NCI-H1417 (cell line): ENCODE measurements at places on chromosomes 11 and 22.

GRCh38 chr11:129803533-129803932 is 12.1 kb upstream of the TMEM45B start:
- DNase-seq = no peak

GRCh38 chr11:20111871-20112270 is 48.4 kb downstream of the DBX1 start:
- no peak for DNase-seq

DNA sequence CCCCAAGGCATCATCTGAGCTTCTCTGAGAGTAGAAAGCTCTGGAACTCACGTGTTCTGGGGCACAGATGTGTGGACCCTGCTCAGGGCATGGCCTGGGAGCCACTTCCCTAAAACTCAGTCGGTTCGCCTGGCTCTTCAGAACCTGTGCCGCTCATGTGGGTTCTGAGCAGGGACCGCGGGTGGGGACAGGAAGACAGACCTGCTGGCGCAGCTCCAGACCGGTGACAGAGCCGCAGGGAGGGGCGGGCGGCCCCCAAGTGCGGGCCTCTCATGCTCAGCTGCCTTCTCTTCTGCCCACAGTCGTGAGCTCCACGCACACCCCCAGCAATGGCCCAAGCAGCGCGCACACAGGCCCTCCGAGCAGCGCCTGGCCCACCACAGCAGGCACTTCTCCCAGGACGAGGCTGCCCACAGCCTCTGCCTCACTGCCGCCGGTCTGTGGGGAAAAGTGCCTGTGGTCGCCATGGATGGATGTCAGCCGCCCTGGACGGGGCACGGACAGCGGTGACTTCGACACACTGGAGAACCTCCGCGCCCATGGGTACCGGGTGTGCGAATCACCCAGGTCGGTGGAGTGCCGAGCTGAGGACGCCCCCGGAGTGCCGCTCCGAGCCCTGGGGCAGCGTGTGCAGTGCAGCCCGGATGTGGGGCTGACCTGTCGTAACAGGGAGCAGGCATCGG is 24.2 kb downstream of the MUC5AC start:
- peak; percentile 12 for DNase-seq

DNA sequence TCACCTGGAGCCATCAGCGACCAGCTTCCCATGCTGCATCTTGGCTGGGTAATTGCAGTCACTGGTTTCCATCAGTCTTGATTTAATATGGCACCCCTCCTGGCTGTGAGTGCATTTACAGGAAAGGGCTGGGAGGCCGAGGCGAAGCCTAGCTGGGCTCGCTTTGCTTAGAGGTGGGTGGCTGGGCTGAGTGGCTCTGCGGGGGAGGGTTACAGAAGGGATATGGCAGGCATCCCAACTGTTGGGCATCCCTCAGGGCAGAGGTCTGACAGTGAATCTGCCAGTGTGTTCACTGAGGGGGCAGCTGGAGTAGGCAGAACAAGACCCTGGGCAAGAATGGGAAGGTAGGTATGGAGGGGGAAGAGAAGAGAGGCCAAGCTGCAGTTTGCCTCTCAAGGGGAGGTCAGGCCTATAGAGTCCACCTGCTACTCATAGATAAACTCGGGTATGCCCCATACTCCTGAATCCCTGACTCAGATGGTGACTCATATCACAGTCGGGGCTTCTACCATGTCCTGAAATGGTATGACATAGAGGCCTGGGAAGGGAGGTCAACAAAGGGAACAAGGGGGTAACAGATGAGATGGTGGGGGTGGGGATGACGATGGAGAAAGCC is 77.5 kb upstream of the PHOX2A start:
- no peak for DNase-seq

DNA sequence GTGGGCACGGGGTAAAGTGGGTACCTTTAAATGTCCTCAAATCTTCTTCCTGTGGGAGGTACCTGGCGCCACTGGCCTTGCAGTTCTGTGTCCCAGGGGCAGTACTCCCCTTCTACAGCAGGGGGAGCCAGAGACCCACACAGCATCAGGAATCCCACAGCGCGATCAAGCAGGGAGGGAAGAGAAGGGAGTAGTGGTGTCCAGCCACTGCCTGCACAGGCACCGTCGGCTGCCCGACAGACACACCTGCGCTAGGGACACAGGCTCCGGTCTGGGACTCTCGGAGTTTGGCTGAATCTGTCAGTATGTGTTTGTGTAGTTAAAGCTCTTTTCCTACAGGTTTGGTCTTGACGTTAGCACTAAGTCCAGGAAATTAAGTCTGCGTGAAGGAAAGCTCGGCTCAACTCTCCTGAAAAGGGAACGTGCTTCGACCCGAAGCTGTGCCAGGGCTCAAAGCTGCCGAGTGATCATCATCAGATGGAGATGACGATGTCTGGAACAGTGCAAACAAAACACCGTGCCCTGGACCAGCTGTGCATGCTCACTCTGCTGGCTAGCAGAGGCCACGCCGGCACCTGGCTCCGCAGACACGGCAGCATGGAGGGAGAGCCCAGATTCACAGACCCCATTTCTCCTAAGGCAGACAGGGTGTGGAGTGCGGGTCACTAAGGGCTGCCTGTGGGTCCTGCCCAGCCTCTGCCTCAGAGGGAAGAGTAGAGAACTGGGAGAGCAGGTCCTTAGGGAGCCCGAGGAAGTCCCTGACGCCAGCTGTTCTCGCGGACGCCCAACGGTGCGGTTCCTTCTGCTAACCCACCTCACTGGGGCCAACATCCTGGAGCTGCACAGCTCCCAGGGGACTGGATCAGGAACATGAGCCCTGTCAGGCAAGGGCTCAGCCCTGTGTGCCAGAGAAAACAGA is 56.0 kb upstream of the BID start:
- DNase-seq = peak; percentile 64

- no peak for DNase-seq
Observed at GRCh38 chr11:69393178-69393832, 88.2 kb upstream of the LINC01488 start.

DNA sequence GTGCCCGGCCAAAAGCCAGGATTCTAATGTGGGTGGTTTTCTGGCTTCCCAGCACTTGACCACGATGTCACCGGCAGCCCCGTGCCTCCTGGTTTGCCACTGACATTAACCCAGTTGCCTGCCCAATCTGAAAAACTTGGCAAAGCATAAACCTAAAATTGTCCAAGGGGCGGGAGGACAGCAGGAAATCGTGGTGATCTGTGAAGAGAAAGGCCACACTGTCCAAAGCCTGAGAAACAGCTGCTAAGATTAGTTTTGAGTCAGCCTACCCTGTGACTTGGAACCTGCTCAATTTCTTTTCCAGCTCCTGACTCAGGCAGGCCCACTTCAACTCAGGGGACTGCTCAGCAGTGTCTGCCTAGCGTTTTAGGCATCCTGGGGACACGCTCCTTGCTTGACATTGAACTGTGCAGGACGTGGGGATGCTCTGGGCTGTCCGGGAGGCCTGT is 8.2 kb upstream of the F2 start:
- no peak for DNase-seq

- DNase-seq = peak; percentile 66
Observed at GRCh38 chr11:134045799-134046635, 22.9 kb upstream of the JAM3 start.

DNA sequence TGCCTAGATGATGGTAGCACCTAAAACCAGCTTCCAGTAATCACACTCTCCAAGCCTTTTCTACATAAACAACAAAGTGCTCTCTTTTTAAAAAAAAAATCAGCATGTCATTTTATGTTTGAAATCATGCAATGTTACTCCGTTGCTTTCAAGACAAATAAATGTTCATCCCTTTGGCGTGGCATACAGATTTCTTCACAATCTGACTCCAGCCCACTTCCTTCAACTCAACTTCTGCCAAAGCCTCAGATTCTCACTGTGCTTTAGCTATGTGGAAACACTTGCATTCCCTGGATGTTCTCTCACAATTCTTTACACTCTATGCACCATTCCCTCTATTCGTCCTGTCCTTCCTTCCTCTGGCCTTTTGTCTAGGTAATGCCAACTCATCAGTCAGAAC is 206.3 kb upstream of the BLID start:
- no peak for DNase-seq

GRCh38 chr22:29706486-29706885 is 13.3 kb upstream of the CABP7 start:
- no peak for DNase-seq

DNA sequence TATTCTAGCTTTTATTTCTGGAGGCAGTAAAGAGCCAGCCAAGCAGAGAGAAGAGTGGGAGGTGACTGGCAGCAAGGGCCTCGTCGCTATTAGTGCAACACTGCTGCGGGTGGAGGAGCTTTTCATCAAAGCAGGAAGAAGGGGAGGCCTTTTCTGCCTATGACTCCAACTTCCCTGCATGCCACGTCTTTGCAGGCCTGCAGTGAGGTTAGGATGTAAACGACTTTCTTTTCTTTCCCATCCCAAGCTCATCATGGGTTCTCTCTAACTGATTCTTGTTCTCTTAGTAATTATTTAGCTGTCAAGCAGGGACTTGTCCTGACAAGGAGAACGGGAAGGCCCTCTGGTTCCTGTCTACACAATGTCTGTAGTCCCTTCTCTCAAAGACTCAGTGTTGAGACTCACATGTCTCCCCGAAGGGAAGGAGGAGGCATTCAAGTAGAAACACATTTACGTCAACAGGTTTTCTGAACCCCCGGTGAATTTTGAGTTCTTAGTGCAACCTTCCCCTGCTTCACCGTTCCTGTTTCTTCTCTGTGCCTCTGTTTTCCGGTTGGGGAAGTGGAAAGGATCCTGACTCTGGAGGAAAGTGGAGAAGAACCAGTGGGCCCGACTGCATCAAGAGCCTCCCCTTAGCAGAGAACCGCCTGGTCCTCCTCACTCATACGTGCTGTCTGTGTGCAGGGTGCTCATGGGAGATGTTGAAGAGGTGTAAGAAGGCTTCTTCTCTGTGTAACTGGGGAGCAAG is 56.9 kb downstream of the PACS1 start:
- DNase-seq = peak; percentile 45
